Keratinocyte (primary cell): ENCODE measurements at places on chromosomes 6 and 20.

GRCh38 chr6:42522942-42523814 lies 40.7 kb upstream of the UBR2 start:
- DNase-seq: no peak

GRCh38 chr6:38264605-38265004 lies 375.1 kb downstream of the BTBD9 start:
- no peak for DNase-seq

DNA sequence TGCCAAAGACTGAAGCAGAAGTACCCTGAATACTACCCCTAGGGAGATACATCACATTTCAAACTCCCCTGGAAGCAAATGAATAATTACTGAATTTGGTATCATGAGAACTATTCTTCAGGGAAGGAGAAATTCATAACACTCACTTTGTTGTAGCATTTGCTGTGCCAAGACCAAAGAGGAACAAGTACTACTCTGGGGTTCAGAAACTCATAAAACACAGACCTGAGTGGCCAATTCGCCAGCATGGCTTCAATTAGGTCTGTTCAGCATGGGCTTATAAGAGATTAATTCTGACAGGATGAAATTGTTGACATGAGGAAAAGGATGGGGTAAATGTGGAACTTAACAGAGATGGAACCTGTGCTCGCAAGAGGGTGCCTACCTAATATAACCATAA lies 6.5 kb downstream of the ELOVL5 start:
- DNase-seq: no peak

GRCh38 chr20:59912609-59913008 lies 20.8 kb downstream of the SYCP2 start:
- no peak for DNase-seq

- DNase-seq: no peak
Measured at GRCh38 chr6:3376893-3377535, 79.8 kb downstream of the SLC22A23 start.

GRCh38 chr20:57772349-57772964 lies 62.6 kb upstream of the PMEPA1 start:
- peak; percentile 93 for DNase-seq

- no peak for DNase-seq
Measured at GRCh38 chr6:168189200-168190013, 110.4 kb upstream of the FRMD1 start.

GRCh38 chr6:11143394-11144371 lies 32.2 kb upstream of the ERVFRD-1 start:
- DNase-seq: peak; percentile 97

DNA sequence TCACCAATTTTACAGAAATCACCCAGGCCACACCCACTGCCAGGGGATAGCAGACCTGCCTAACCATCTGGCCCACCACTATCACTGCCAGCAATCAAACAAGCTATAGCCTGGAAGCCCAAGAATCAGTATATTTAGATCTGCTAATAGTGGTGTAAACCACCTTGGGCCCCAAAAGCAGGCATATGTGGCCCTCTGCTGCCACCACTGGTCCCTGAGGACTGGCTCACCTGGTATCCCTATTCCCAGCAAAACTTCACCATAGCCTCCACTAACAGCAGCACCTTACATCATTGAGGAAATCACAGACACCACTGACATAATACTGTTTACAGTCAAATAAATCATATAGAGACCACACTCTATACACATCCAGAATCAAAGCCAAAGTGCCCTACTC lies 880.4 kb upstream of the MAN1A1 start:
- DNase-seq: no peak

DNA sequence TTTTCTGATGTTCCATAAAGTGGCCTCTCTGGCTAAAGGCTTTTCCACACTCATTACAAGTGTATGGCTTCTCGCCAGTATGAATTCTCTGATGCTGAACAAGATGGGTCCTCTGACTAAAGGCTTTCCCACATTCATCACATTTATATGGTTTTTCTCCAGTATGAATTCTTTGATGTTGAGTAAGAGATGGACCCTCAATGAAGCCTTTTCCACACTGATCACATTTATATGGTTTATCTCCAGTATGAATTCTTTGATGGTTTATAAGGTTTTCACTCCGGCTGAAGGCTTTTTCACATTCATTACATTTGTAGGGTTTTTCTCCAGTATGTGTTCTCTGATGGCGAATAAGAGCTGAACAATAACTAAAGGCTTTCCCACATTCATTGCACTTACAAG lies 20.4 kb downstream of the ZNF184 start:
- no peak for DNase-seq

GRCh38 chr20:3239026-3239866 lies at the start of gene SLC4A11:
Gene SLC4A11 (minus strand): TSS chr20:3239190. CDS start chr20:3239137, 53 bp downstream.
- peak; percentile 45 for DNase-seq
